ENCODE measurements at places on chromosomes 5 and 9. TPM values are rescaled to one million over a fixed set of nuclear protein-coding genes. Genes with fewer than 3 reads are reported as not detected.

- no peak for DNase-seq
These were observed 179.2 kb downstream of the DAB2IP start for GRCh38 chr9:121830441-121831140.

DNA sequence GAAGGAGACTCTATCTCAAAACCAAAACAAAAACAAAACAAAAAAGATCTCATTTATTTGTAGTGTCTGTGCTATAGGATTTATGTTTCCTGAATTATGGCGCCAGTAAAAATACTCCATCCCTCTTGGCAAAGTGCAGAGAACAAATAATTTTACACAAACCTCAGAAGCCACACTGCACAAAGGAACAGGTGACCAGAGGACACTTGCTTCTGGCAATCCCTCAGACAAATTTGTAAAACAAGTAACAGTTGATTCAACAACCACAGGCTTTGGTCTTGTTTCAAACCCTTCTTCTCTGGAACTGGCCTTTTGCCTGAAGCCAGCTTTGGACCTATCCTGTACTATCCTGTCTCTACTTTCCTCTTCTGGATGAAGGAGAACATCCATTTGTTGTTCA is 502.1 kb downstream of the DMAC1 start:
- no peak for DNase-seq

DNA sequence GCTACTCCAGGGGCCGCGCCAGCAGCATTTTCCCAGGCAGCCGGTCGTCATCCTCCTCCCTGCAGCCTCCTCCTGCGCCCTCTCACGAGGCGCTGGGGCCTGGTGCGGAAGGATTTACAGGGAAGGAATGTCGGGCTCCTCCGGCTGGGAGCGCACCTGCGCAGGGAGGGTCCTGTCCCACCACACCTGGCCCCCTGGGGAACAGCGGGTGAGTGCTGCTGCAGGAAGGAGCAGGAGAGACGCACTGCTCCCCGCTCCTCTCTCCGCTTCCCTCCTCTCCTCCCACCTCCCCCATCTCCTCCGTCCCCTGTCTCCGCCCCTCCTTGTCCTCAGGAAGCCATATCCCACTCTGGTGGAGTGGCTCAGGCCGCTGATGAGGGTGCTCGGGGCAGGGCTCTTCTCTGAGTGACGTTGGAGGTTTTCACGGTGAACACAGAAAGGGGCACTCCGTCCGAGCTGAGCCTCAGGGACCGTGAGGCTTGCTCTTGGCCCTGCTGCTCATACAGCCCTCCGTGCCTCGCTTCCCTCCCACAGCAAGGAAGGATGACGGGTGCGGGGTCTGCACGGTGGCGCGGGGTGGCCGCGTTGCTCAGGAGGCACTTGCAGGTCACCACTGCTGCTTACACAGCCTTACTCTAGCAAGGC is 31.3 kb downstream of the IRX4 start:
- no peak for DNase-seq

GRCh38 chr9:121233906-121234831 is 32.5 kb upstream of the RAB14 start:
- DNase-seq: no peak

DNA sequence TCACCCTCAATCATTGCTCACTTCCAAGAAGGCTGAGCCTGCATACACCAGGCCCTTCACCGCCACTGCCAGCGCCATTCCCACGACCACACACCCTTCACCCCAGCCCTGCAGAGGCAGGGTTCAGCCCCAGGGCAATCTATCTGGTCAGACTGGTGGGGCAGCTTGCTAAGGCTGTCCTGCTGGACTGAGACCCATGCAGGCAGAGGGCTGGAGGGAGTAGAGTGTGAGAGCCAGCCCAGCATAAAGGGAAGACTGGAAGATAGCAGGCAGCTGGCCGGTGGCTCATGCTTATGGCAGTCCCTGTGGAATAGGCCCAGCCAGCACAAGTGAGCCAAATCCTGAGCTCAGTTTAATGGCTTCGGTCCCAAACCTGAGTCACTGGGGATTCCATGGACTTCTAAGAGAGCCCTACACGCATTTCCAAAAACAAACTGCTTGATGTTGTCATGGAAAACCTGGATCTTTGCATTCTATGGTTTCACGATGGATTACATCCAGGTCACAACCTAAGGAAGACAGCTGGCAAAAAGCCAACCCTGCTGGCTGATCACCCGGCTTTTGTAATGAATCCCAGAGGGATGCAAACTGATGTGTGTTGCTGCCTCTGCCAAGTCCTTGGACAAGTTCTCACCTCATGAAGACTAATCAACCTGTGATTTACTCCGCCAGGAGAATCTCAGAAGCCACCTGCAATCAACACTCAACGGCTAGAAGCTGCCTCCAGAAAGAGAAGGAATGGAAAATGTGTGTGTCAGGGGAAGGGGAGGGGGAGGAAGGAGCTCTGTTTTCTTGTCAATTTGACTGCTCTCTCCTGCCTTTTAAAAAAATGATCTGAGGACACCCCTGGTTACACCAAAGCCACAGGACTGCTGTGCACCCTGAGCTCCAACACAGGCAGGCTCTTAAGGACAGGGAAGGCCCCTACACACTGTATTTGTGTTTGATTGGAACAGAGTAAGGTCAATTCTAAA is 143.6 kb downstream of the LHFPL2 start:
- DNase-seq: peak; percentile 94

CKS2 gene
- polyA plus RNA-seq: 33.6 TPM

- DNase-seq: no peak
These were observed 857 bp downstream of the FAM169A start for GRCh38 chr5:74865256-74865803.

GRCh38 chr5:173020643-173021042 is 35.5 kb upstream of the CREBRF start:
- no peak for DNase-seq

- DNase-seq: no peak
These were observed 16.0 kb downstream of the SH3PXD2B start for GRCh38 chr5:172438319-172438668.

DCTN3 gene
- 69.5 TPM for polyA plus RNA-seq
